NCI-H345 (cell line): ENCODE measurements at places on chromosomes 5 and 9.
A peak's percentile ranks its signal among the peaks of the same experiment; 100 is the strongest.

DNA sequence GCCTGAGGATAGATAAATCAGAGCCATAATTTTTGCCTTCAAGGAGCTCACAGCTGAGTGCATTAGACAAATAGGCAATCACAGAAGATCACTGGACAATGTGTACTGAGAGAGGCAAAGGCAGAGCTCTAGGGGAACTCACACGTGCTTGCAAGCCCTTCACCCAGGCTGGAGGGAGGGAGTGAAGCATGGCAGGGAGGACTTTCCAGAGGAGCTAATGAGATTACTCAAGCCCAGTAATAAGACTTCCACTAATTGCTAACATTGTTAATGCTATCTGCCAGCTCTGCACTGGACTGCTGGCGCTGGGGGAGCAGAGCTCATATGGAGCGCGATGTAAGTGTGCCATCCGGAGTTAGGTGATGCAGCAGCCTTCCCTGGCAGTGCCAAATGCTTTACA is 408.4 kb downstream of the NTRK2 start:
- no peak for DNase-seq

- no peak for DNase-seq
These were observed 83.5 kb downstream of the C9orf152 start for GRCh38 chr9:110124439-110124838.

- no peak for DNase-seq
These were observed 8.4 kb downstream of the SCAI start for GRCh38 chr9:125134976-125135375.

DNA sequence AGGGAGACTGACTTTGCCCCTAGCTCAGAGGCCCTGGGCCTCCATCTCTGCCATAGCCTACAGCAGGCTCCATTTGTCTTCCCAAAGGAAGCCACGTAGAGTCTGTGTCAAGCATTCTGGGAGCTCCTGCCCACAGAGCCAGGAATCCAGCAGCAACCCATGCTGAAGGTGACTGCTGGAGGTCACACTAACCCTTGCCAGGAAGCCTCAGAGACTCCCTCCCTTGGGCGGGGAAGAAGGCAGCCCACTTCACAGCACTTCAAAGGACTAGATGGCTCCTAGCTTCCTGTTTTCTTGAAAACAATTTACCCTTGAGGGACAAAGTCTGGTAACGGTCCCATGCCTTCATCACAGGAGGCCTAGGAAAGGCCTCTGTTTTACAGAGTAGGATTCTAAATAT is 1.7 kb downstream of the CKMT2 start:
- no peak for DNase-seq

GRCh38 chr5:154331924-154332323 is 113.9 kb upstream of the SAP30L start:
- peak; percentile 32 for DNase-seq

GRCh38 chr9:129586685-129587084 is 34.2 kb downstream of the C9orf50 start:
- DNase-seq = no peak

DNA sequence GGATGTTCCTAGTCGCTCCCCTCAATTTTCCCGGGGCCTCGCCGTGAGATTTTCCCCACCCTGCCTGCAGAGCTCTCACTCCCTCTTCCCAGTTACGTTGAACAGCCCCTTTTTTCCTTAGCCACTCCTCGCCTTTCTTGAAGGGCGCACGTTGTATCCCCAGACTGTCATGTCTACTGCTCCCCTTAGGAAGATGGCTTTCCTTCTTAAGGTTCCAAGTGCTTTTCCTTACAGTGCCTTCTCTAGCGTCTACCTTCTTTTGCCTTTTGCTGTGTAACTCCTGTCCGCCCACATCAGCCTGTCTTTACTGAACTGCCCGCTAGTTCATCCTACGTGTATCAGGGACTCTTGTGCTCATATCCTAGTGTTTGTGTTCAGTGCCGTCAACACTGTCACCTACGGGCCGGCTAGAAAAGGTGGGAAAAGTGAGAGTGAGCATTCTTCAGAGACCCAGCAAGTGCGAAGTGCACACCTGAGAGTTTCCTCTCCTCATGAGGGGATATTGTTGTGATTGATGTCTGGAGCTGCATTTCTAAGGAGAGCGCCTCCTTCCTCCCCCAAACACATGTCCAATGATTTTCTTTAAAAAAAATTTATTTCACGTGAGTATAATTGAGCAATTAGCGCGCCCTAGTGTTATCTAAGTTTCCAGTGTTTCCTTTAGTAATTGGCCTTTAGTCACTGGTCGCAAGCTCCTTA is 764 bp downstream of the CAMLG start:
- DNase-seq = peak; percentile 52

- DNase-seq = no peak
These were observed 456.5 kb upstream of the CDH9 start for GRCh38 chr5:27494887-27495286.

DNA sequence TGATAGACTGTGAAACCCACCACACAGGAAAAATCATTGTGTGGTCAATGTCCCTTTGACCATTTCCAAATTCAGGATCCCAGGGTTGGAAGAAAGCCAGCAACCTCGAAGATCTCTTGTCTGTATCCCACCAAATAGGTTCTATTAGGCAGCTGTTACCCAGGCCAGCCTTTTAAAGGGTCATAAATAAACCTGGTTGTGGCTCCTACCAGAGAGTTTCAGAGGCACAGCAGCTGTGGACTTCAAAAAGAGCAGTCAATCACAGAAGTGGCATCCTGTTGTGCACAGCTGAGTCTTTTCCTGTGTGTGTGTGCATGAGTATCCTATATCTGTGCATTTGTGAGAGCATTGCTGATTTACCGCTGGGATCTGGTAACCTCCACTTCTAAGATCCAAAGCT is 23.7 kb upstream of the OR2S2 start:
- DNase-seq = no peak

DNA sequence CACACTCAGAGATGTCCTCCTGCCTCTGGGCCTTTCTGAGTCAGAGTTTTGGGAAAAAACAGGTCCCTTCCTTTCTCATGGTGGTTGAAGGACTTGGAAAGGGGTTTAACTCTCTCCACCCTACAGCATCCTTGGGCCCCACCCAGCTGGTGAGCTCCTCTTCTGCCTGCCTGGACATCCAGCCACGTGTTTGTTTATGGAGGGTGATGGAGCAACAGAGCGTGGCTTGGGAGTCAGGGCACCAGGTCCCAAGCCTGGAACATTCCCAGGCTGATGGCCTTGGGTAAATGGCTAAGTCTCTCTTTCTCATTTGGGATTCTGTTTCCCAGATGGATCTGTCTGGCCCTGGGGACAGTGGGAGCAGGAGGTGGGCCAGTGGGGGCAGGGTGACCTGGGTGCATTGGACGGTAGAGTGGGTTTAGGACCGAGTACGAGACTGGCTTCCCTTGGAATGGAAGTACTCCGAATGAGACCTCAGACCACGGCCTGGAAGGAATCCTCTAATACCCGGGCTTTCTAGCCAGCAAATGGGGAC is 141.1 kb upstream of the IRX2 start:
- DNase-seq = no peak

DNA sequence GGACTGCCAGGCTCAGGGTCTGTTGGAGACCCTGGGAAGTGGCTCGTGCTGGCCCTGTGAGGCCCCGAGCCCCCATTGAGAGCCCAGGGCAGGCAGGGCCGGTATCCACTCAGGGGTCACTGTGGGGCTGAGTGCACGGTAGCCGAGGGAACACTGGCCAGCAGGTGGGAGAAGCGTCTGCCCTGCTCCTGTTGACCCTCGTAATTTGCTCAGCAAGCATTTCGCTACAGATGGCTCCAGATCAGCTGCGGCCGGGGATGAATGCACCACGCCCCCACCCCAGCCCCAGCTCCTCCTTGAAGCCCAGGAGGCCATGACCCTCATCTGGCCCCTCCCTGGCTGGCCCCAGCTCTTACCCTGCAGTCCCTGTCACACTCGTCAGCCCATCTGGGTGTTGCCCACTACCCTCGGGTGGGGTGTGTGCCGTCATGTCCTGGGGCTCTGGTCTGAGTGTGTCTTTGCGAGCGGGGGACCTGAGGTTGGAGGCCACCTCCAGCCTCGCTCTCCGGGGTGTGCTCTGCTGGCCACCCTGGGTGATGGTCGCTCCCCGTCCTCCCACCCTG is 6.1 kb upstream of the NRARP start:
- DNase-seq = no peak

DNA sequence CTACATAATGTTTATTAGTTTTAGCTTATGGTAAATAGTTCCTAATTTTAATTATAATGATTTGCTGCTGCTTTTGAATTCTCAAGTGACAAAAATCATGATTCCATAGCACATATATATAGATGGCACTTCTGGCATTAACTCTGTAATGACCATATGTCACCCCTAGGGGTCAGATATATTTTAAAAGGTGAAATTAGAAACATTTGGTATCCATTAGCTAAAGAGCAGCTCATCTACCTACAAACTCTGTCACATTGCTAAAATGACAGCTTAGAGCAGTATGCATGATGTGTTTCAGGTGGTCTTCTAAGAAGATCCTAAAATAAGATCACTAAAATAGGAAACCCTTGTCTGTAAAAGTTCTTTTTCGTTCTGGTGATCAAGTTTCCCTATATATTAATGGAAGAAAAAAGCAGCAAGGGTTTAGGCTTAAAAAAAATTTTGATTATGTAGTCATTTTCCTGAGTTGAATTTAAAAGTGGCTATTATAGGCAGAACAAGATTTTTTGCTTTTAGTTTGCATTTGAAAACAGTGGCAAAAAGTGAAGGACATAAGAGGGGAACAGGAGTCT is 157.7 kb upstream of the POU5F2 start:
- no peak for DNase-seq
